Pulmonary artery endothelial cell (primary cell): ENCODE measurements at places on chromosomes 2 and 18. TPM values are rescaled to one million over a fixed set of nuclear protein-coding genes. Genes with fewer than 3 reads are reported as not detected.

DNA sequence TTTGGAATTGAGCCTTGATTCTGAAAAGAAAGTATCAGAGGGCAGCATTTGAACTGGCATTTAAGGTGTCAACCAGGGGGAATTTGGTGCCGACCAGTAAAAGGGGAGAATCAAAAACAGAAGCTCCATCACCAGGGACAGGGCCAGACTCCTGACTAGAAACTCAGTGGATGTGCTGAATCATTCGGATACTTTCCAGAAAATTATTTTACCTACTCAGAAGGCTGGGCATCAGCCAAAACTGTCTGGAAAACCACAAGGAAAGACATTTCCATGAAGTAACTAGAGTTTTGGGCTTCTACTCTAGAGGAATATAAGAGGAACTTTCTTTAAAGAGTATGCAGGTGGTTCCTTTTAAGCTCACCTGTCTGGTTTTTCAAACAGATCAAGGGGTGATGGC is 756.6 kb downstream of the RNF144A start:
- DNase-seq = no peak

- no peak for DNase-seq
Measured at GRCh38 chr2:160583146-160583535, 89.5 kb upstream of the RBMS1 start.

Gene SNORC
- 0.26 and 0.56 TPM in 2 replicates for total RNA-seq

Gene MOGAT1
- total RNA-seq = not detected in 2 replicates

- no peak for DNase-seq
Measured at GRCh38 chr2:130381145-130381544, 25.3 kb downstream of the PTPN18 start.

DNA sequence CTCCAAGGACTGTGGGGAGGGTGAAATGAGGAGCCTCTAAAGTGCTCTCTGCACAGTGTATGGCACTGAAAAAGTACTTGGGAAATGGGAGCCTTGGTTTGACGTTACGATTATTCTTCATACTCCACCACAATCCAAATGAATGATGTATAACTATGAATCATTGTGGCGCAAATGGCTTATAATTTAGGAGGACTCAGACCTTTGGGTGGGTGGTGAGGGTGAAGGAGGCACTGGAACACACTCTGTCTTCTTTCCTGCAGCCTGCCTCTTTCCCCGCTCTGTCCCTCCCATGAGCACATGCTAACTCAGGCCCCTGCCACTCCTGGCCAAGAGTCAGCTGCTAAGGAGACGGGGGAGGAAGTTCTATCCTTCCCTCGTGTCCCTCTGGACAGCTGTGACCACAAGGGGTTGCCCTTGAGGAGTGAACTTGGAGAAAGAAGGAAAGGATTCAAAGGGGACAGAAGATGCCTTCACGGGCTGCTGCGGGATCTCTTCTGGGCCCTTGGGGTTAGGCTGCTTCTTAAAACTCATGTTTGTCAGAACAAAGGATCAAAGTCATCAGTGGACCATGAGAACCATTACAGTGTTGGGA is 36.5 kb downstream of the POLR1A start:
- no peak for DNase-seq

DNA sequence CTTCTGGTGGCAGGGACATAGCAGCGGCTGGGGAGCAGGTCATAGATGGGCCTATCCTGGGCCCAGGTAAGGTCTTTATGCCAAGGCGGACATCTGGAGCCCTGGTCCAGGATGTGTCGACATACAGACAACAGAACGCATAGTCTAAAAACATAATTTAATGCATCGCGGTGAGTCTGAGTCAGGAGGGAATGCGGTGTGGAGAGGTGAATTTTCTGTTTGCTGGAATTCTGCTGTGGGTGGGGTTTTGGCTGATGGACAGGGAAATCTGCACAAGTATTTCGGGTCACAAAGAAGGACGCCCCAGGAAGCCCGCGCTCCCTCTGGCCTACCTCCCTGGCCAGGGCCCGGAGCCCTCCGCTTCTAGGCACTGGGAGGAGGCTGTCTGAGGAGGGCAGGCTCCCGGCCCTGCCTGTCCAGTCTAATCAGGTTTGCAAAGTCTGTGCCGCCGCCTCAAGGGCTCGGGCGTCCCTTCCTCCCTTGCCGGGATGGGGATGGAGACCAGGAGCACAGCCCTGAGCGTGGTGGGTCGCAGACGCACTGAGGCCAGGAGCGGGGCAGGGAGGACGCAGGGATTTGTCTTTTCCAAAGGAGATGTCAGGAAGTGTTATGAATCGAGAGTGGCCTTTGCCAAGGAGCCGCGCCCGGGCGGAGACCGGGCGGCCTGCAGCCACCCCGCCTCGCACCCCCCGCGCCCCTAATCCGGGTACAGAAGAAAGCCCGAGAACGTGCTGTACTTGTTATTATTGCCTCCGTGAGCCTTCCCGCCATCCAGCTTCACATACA is 2.3 kb downstream of the C1QL2 start:
- DNase-seq = no peak

Gene VIL1
- total RNA-seq = not detected in 2 replicates

- DNase-seq = no peak
Measured at GRCh38 chr2:74632939-74633312, 15.2 kb downstream of the M1AP start.

Gene CXCR4
- 30.5 and 126 TPM in 2 replicates for total RNA-seq
